Stimulated activated memory B cell treated with anti-CD40 and anti-IgM and Interleukin-4, amounts not matched to agents 10 μg/mL and 1 μg/mL and 100 μg/mL, for 72 hours (primary cell): ENCODE measurements at places on chromosomes 1 and 21.
A peak's percentile ranks its signal among the peaks of the same experiment; 100 is the strongest.

DNA sequence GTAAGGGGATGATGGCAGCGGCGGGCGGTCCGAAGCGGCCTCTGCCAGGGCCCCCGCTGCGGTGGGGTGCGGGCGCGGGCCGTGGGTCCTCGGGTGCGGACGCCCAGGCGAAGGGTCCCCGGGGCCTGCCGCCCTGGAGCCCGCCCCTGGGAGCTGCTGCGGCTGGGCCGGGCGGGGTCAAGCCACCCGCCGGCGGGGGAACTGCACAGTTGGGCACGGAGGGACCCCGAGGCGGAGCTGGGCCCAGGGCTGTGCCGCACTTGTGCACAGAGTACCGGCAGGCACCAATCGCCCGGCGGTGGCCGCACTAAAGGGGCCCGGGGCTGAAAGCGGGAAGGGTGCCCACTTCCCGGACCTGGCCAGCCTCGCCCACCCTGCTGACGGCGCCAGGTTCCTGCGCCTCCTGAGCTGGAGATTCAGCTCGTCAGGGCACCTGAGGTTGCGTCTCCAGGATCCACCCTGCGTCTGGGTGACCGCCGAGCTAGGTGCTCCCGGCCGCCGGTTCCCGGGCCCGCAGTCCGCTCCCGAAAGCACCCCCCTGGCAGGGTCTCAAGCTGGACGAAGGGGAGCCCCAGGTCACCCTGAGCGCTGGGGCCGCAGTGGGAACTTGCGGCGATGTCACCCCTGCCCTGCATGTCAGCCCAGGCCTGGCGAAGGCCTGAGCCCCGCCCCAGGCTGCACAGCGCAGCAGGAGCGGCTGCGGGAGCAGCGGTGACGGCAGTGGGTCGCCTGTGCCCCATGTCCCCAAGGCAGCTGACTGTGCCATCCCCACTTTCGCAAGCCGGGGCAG, 56.7 kb upstream of the ETV3 start:
- peak; percentile 36 for ATAC-seq
- no peak overlapping the region for H3K27ac ChIP-seq
- no peaks in the 10 kb centered on the region for H3K36me3 ChIP-seq
- peaks cover 42% of the 10 kb centered on the region for H3K27me3 ChIP-seq

DNA sequence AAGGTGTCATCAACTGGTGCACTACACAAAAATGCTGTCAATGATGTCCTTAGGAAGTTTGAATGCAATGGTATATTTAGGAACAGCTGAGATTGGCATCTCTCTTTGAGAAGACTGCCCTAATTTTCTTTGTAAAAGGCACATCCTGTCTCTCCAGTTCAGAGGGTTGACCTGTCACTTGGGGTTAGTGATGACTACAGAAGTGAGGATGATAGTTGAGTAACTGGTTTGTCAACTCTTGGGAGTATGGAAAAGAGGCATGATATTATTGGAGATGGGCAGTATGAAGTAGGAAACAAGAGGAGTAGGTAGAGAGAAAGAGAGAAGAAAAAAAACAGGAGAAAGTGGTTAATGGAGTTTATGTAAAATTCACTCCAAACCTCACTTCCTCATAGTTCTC, 40.4 kb upstream of the PIGC start:
- no peaks in the 10 kb centered on the region for H3K4me1 ChIP-seq
- no peak for ATAC-seq
- H3K27me3 ChIP-seq: peaks cover 46% of the 10 kb centered on the region
- H3K36me3 ChIP-seq: no peaks in the 10 kb centered on the region

GRCh38 chr1:48472638-48473037, 634 bp upstream of the SPATA6 start:
- no peak for ATAC-seq
- no peaks in the 10 kb centered on the region for H3K36me3 ChIP-seq
- H3K4me1 ChIP-seq: peaks cover 26% of the 10 kb centered on the region
- peaks cover 17% of the 10 kb centered on the region for H3K27me3 ChIP-seq

- no peak overlapping the region for H3K27ac ChIP-seq
- H3K4me1 ChIP-seq: peaks cover 25% of the 10 kb centered on the region
- H3K27me3 ChIP-seq: no peaks in the 10 kb centered on the region
- no peak for ATAC-seq
- H3K36me3 ChIP-seq: peaks cover 80% of the 10 kb centered on the region
These were observed 10.3 kb downstream of the DENND4B start for GRCh38 chr1:153936011-153936802.

- H3K4me3 ChIP-seq: no peak overlapping the region
- H3K36me3 ChIP-seq: no peaks in the 10 kb centered on the region
- no peak overlapping the region for H3K27ac ChIP-seq
- H3K4me1 ChIP-seq: no peaks in the 10 kb centered on the region
These were observed 349.7 kb upstream of the C1orf87 start for GRCh38 chr1:60423146-60423780.

- H3K27me3 ChIP-seq: peaks cover 12% of the 10 kb centered on the region
- H3K4me3 ChIP-seq: no peak overlapping the region
- ATAC-seq: no peak
- H3K4me1 ChIP-seq: no peaks in the 10 kb centered on the region
- H3K27ac ChIP-seq: no peak overlapping the region
These were observed 120.4 kb downstream of the WDR3 start for GRCh38 chr1:118049981-118050380.

DNA sequence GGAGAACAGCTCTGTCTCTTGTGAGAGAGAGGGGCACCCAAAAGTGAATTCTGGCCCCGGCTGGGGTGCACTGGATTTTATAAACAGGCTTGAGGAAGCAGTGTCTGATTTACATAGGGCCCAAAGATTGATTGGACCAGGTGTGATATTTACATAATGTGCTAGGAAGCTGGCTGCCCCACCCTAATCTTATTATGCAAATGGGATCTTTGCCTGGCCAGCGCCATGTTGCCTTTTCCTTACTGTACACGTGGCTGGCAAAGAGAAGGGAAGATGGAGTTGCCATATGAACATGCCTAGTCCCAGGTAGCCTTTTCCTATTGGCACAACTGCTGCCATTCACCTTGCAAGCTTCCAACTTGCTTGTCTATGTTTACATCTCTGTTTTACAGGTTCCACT, 29.0 kb upstream of the CFHR4 start:
- ATAC-seq: no peak
- no peaks in the 10 kb centered on the region for H3K36me3 ChIP-seq
- H3K4me3 ChIP-seq: no peak overlapping the region
- H3K27me3 ChIP-seq: no peaks in the 10 kb centered on the region
- no peak overlapping the region for H3K27ac ChIP-seq

DNA sequence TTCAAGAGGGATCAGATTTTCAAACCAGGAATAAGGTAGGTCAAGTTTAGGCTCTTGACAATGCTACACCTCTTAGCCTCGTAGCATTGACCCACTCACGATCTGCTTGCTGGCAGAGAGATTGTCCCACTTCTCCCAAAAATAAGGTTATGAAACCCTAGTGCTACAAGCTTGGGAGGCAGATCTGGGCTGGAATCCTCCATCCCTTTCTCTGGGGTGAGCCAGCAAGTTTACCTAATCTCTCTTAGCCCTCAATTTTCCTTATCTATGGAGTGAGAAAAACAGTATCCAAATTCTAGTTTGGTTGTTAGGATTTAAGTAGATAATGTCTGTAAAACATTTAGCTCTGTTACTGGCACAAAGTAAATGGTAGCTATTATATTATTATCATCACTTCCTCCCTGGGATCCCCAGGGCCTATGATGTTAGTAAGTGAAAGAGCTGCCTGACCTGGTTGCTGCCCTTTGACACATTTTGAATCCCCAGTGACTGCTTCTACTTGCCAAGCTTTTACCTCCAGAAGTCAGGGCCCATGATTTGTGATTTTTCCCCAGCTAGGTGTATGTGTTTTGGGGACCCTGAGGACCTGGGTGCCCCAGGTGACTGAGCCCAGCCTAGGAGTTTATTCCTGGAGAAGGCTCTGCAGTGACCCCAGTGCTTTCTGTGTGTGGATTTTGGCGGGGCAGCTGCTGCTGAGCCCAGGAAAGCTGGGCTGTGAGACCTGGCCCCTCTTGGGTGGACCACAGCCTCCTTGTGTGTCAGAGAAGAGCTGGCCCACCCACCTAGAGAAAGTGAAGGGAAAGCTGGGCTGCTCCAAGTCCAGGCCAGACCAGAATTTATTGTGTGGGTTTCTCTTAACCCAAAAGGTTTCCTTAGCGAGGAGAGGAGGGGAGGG, 48.2 kb upstream of the VANGL1 start:
- H3K36me3 ChIP-seq: no peaks in the 10 kb centered on the region
- H3K4me3 ChIP-seq: no peak overlapping the region
- peaks cover 5% of the 10 kb centered on the region for H3K27me3 ChIP-seq
- ATAC-seq: no peak

- H3K27me3 ChIP-seq: peaks cover 57% of the 10 kb centered on the region
- H3K36me3 ChIP-seq: no peaks in the 10 kb centered on the region
- H3K27ac ChIP-seq: no peak overlapping the region
- H3K4me1 ChIP-seq: peaks cover 20% of the 10 kb centered on the region
- ATAC-seq: peak; percentile 46
These were observed 67.3 kb upstream of the AKT3 start for GRCh38 chr1:243917177-243917862.

- peaks cover 49% of the 10 kb centered on the region for H3K27me3 ChIP-seq
- H3K36me3 ChIP-seq: no peaks in the 10 kb centered on the region
- peaks cover 6% of the 10 kb centered on the region for H3K4me1 ChIP-seq
- H3K4me3 ChIP-seq: no peak overlapping the region
- ATAC-seq: no peak
- no peak overlapping the region for H3K27ac ChIP-seq
These were observed 10.7 kb upstream of the FHAD1 start for GRCh38 chr1:15236321-15236721.

DNA sequence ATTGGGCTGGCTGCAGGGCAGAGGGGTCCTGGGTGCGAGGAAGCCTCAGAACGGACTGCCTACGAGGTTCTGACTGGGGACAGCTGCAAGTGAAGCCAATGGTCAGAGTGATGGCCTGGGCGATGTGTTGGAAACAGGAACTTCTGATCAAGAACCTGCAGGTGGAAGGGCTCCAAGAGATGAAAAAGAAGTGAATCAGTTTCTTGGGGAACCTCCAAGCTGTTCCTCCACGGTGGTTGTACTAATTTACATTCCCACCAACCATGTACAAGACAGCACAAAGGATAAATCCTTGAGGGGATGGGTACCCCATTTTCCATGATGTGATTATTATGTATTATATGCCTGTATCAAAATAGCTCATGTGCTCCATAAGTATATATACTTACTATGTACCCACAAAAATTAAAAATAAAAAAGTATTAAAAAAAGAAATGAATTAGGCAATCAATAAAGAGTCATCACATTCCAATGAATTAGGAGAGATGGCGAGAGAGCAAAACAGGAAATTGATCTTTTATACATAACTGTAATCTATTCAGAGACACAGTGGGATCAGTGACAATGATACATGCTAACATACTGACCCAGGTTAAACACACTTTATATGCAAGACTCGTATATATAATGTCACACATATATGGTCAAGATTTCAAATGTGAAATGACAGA, 58.1 kb downstream of the PTPN14 start:
- H3K27ac ChIP-seq: no peak overlapping the region
- ATAC-seq: no peak
- no peaks in the 10 kb centered on the region for H3K4me1 ChIP-seq
- H3K36me3 ChIP-seq: no peaks in the 10 kb centered on the region
- H3K4me3 ChIP-seq: no peak overlapping the region
- no peaks in the 10 kb centered on the region for H3K27me3 ChIP-seq

DNA sequence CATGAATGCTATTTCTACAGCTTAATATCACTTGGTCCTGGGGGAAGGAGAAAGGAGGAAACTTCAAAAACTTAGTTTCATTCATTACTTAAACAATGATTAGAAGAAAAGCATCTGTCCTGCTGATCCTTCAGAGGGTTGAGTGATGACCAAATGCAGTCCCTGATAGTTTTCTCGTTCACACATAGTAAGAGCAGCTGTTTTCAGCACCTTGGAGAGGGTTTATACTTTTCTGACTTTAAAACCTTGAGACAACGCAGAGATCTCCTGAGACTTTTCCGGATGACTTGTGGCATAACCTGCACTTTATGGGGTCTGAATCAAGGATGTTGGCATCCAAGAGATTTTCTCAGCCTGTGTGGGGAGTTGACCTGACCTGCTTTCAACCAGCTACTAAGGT, 94.0 kb upstream of the KCND3 start:
- no peak overlapping the region for H3K4me3 ChIP-seq
- peaks cover 9% of the 10 kb centered on the region for H3K4me1 ChIP-seq
- H3K27ac ChIP-seq: no peak overlapping the region
- no peak for ATAC-seq
